T-helper 17 cell (primary cell): ENCODE measurements at places on chromosomes 5 and 9.

DNA sequence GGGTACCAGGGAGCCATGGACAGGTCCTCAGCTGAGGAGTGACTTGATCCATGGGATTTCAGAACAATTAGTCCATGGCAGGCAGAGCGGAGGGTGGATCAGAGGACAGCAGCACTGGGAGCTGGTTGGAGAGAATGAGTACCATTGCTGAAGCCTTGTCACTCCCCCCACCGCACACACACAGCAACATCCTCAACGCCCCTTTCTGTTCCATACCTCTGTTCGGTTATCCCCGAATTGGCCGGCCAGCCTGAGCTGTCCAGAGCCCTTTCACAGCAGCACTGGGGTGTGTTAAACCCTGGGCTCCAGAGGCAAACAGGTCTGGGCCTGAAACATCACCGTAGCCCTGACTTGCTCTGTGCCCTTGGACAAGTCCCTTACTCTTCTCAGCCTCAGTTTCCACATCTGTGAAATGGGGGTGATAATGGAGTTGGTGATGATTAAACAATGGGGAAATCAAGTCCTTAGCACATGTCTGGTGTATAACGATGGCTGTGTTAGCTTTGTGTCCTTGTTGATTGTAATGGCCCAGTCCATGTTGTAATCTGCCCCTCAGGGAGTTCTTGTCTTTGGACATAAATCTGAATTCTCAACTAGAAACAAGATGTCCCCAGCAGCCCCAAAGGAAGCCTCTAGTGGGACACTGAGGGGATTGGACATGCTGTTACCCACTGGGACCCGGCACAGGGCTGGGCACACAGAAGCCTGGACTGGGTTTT is 16.9 kb downstream of the GSN start:
- no peak for DNase-seq

GRCh38 chr5:98341038-98342032 is 432.1 kb upstream of the RGMB start:
- no peak for DNase-seq

GRCh38 chr5:112417931-112418658 is 982 bp downstream of the EPB41L4A start:
- DNase-seq, result peak; percentile 16

- DNase-seq, result no peak
Measured at GRCh38 chr5:1551426-1552301, 27.9 kb upstream of the LPCAT1 start.

DNA sequence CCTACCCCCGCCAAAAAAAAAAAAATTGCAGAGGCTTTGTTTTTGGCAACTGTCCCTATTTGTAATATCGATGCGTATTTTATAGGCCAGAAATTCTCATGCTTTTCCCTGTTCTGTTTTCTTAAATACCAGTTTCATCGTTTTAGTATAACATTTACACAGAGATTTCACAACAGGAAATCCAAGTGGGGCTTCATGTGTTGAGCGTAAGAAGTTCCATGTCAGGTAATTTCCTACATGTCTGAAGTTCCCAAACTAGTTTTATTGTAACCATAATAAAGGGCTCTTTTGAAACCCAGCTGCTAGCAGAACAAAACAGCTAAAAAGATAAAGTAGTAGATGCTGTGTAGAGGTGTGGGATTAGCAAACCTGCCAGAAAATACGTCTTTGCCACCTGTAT is 4.2 kb downstream of the SMC5 start:
- DNase-seq, result no peak
